ENCODE measurements at places on chromosomes 2 and 18.

DNA sequence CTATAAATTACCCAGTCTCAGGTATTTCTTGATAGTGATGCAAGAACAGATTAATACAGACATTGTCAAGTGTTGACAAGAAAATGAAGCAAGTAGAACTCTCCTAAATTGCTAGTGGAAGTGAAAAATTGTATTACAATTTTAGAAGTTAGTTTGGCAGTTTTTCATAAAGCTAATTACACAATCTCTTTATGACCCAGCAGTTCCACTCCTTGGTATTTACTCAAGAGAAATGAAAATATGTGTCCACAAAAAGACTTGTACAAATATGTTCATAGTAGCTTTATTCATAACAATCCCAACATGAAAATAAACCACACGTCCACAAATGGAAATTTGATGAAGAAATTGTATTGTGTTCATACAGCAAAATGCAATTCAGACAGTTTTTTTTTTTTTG is 49.4 kb downstream of the PDE1A start:
- no peak for DNase-seq

DNA sequence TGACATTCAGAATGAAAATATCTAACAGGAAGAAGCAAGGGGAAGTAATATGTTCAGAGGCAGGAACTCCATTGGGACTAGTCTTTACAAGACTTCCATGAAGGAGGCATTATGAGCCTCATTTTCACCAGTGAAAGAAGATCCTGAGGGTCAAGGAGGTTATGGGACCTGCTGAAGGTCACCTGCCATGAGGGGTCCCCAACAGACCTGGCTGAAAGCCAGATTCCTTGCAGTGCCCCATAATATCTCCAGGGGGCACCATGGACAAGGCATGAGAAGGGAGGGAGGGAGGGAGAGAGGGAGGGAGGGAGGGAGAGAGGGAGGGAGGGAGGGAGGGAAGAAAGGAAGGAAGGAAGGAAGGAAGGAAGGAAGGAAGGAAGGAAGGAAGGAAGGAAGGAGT is 27.9 kb downstream of the XDH start:
- no peak for DNase-seq

- DNase-seq: no peak
Measured at GRCh38 chr2:19600506-19600905, 242.1 kb upstream of the OSR1 start.

- no peak for DNase-seq
Measured at GRCh38 chr2:64770781-64771334, 117.1 kb upstream of the SERTAD2 start.

GRCh38 chr18:35590935-35591334 is 9.4 kb downstream of the GALNT1 start:
- DNase-seq: no peak

GRCh38 chr2:214379227-214379626 is 31.6 kb upstream of the VWC2L start:
- DNase-seq: no peak

GRCh38 chr2:3430172-3430571 is 50.7 kb downstream of the TRAPPC12 start:
- no peak for DNase-seq

DNA sequence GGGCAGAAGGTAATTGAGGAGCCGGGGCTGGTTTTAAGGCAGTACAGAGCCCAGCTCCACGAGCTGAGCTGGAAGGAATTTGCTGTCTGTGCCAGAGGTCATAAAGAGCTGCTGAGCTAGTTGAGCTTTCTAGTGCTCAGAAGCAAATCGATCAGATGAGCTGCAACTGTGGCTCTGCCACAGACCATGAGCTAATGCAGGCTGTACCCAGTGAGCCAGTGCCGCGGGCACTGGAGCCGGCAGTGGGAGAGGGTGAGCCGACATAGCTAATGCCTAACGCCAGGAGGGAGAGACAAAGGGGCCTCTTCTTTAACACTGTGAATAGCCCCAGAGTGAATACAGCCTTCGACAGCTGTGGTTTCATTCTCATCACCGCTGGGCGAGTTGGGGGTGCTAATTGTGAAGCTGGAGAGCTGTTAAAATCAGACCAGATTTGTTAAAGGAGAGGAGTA is 410.1 kb upstream of the TCF4 start:
- DNase-seq: no peak

DNA sequence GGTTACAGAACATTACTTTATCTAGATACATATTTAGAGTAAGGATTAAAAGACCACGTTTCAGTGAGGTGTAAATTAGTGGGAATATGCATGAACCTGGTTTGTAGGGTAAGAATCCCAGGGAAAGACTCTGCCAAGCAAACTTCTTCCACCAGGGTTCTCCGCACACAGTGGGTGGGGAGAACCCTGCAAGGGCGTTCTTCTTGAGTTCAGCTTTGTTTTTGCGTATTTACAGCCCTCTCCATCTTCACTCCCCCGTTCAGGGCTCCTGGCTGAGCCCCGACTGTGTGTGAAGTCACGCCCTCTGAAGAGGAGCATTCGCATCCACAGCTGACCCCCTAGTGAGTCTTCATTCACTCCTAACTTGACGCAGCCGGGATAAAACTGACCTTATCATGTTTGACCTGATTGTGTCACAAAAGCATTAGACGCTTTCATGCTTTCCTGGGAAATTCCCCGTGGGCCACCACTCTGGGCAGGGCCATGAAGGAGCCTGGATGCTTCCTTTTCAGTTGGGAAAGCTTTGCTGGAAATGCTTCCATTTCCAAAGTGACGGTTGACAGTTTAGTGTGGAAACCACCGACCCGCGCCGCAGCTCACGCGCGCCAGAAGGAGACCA is 1.0 kb downstream of the ALKAL2 start:
- DNase-seq: no peak

- DNase-seq: no peak
Measured at GRCh38 chr2:96159084-96159830, 14.0 kb upstream of the DUSP2 start.

GRCh38 chr2:205590759-205591158 is 91.5 kb upstream of the NRP2 start:
- DNase-seq: no peak

DNA sequence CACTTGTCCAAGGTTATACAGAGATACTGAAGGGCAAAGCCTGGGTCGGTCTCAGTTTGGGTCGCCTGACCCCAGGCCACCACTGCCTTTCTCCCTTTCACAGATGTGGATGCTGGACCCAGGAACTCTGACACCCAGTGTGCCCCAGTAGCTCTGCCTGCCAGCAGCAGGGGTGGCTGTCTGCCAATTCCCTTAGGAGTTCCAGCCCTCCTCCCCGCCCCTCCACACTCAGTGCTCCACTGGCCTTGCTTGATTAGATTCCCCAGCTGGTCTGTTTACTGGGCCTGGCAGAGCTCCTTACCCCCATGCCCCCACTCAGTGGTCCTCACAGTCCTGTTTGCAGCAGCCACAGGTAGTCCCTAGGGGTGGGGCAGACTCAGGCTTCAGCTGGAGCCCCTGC is 75.5 kb downstream of the NPAS2 start:
- DNase-seq: no peak

DNA sequence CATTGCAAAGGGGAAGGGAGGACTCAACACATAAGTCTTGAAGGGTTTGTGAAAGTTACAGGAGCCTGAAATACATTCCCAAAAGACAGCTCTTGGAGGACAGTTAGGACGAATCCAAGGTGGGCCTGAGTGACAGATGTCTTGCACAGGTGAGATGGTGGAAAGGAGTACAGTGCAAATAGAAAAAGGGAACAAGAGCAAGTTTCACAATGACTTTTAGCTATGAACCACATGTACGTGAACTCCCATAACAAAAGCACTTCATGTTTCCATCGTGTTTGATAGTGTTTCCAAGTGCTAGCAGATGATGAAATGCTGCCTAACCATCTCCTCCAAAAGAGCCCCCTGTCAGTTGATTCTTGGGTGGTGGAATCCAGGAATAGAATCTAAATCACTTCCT is 1.8 kb downstream of the IL18RAP start:
- DNase-seq: no peak

GRCh38 chr2:227407591-227408151 is 19.9 kb upstream of the SCYGR1 start:
- DNase-seq: no peak

DNA sequence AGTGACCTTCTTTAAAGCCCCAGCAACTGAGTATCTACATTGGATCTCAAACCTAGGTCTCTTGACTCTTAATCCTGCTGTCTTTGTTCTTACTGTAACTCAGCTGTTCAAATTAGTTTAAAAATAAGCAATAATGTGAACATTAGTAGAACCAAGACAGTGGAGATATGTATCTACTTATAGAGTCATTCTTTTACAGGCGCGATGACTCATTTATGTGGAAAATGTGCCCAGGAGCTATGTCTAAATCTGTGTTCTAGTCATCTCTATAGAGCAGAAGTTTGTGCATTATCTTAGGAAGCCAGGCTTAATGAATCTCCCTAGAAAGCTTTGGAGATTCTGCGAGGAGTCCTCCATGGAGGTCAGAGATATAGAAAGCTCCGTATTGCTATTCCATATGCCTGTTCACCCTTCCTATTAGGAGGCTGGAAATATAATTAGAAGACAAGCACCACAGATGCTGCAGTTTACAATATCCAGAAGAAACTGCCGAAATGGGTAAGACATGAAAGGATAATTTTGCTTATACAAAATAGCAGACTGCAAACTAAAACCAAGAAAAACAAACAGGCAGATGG is 211.6 kb downstream of the TRIB2 start:
- no peak for DNase-seq

GRCh38 chr2:142038826-142039225 is 92.0 kb downstream of the LRP1B start:
- no peak for DNase-seq

DNA sequence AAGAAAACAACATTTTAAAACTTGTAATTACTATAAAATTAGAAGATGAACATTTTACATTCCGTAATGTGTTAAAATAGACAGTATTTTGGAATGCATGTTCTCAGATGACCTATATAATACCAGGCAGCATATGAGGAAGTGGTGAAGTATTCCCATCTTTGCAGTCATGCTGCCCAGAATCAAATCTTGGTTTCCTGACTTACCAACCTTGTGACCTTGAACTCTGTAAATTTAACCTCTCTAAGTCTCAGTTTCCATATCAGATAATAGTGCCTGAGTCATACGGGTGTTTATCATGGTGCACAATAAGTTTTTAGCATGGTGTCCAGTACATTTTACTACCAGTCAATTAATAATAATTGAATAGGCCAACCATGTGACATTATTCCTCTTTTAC is 7.3 kb upstream of the GALM start:
- no peak for DNase-seq

DNA sequence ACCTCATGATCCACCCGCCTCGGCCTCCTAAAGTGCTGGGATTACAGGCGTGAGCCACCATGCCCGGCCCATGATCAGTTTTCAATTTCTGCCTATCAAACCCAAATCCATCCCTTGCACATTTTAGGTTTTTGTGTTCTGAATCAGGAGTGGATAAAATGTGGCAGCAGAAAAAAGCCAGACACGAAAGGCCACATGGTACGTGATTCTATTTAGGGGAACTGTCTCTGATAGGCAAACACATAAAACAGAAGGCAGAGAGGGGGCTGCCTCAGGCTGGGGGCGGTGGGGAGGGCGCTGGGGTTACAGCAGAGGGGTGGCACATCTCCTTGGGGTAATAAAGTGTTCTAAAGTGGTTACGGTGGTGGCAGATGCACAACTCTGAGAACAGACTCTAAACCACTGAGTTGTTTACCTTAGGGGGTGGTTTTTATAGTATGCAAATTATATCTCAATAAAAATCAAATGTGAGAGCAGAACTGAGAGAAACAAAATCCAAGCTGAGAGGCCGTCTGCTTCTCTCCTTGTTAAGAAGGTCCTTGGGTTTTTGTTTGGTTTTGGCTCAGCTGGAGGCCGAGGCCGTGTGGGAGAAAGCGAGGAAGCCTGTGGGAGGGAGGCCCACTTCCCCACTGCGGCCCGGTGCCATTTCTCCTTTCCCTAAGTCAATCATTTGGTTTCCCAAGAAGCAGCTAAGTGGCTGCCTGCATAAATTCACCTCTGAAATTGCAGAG is 78.0 kb downstream of the SOWAHC start:
- DNase-seq: no peak

Measured in NCI-H2081 (cell line).